ENCODE measurements at places on chromosomes 1 and 21.
A peak's percentile ranks its signal among the peaks of the same experiment; 100 is the strongest.

DNA sequence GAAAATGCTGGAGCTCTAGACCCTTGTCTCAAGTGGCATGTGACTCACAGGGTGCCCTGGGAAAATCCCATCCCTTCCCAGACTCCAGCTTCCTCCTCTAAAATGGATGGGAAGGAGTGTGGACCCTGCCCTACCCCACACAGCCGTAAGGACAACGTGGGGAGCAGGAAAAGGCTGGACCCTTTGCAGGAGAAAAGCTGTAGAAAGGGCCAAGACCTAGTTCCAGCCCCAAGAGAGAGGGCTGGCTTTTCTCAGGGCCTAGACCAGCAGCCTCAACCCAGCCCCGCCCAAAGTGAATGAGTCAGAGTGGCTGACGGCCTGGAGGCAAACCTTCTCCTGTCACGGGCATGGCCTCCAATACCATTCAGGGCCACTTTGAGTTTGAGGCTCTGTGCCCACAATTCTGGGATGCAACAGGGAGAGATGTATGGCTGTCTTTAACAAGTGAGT, 1.1 kb downstream of the LAMB3 start:
- no peaks in the 10 kb centered on the region for H3K36me3 ChIP-seq
- peaks cover 55% of the 10 kb centered on the region for H3K4me1 ChIP-seq
- peak; percentile 65 for DNase-seq
- no peaks in the 10 kb centered on the region for H3K27me3 ChIP-seq
- H3K27ac ChIP-seq = peak overlapping the region; percentile 83

DNA sequence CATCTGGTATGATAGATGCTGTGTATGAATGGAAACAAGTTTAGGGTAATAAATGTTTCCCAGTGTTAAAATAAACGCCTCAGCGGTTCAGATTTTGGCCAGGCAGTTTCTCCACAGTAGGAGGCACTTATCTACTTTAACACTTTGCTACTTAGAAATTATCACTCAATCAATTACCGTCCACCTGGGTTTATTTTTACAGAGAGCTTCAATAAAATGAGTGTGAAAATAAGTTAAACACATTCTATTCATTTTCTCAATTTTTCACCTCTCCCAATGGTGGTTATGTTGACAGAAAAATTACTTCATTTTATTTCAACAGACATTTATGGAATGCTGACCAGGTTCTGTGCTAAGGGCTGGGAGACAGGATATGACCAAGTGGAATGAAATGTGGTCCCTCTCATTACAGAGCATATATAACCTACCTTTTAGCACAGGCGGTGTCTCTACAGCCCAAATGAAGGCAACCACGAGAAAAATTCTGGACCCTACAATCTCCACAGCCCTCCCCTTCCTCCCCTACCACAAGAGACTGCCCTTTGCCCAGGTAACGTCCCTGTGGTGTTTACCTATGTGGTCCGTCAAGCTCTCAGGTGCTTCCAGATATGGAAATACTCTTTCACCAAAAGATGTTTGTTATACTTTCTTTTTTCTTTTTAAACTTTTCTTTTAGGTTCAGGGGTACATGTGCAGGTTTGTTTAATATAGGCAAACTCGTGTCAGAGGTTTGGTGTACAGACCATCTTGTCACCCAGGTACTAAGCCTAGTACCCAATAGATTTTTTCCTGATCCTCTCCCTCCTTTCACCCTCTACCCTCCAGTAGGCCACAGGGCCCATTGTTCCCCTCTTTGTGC, 105.5 kb downstream of the HLCS start:
- H3K36me3 ChIP-seq = no peaks in the 10 kb centered on the region
- H3K4me1 ChIP-seq = peaks cover 21% of the 10 kb centered on the region
- no peak overlapping the region for H3K4me3 ChIP-seq
- H3K27ac ChIP-seq = no peak overlapping the region
- DNase-seq = no peak

GRCh38 chr1:157968508-157968907, 24.9 kb upstream of the KIRREL1 start:
- no peaks in the 10 kb centered on the region for H3K27me3 ChIP-seq
- no peak for DNase-seq
- H3K4me3 ChIP-seq = no peak overlapping the region
- H3K27ac ChIP-seq = no peak overlapping the region
- no peaks in the 10 kb centered on the region for H3K36me3 ChIP-seq

DNA sequence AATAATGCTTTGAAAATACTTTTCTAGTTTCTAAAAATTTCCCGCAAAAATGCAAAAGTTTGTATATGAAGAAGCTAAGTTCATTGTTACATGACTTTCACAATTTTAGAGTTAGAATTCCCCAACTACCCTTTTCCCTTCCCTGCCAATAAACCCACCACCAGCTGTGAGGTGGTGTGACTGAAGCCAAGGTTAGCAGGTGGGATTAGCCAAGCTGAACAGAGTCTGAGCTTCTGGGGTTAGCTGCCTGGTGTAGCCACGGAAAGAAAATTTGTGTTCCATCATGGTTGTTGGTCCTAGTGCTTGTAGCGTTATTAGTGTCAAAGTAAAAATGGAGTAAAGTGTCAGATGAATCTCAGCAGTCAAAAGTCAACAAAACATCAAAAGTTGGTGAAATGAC, 110.9 kb downstream of the ASTN1 start:
- no peaks in the 10 kb centered on the region for H3K27me3 ChIP-seq
- no peak for DNase-seq
- no peaks in the 10 kb centered on the region for H3K4me1 ChIP-seq
- H3K4me3 ChIP-seq = no peak overlapping the region

GRCh38 chr21:45836694-45837670, 144.6 kb upstream of the COL6A1 start:
- H3K27ac ChIP-seq = no peak overlapping the region
- no peak overlapping the region for H3K4me3 ChIP-seq
- DNase-seq = no peak

DNA sequence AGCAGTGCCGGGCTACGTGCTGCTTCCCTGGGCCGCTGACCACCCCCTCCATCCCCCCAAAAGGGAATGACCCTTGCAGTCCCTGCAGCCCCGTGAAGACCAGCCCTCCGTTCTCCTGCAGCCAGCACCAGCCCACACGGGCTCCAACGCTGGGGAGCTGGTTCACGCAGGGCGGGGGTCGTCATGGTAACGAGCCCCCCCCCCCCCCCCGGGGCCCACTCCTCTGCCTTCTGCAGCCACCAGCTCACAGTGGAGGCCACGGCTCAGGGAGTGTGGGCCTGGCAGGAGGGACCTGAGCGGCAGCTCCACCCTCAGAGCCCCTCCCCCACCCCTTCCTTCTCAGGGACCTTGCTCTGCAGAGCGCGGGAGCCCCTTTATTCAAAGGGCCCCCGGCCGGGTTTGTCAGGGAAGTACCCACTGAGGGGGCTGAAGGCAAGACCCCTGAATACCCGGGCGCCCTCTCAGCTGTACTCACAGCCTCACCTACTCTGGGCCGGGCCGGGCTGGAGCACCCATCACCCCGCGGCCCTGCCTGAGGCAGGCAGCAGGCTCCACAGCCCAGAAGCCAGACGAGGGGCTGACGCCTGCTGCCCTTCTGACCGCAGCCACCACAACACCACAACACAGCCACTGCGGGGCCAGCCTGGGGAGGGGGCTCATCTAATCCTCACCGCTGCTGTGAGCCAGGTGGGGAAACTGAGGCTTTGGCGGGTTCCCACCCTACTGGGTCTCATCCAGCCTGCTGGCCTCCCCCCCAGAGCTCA, 12.6 kb downstream of the MEGF6 start:
- H3K27me3 ChIP-seq = no peaks in the 10 kb centered on the region
- H3K4me3 ChIP-seq = no peak overlapping the region
- DNase-seq = no peak
- no peaks in the 10 kb centered on the region for H3K36me3 ChIP-seq

DNA sequence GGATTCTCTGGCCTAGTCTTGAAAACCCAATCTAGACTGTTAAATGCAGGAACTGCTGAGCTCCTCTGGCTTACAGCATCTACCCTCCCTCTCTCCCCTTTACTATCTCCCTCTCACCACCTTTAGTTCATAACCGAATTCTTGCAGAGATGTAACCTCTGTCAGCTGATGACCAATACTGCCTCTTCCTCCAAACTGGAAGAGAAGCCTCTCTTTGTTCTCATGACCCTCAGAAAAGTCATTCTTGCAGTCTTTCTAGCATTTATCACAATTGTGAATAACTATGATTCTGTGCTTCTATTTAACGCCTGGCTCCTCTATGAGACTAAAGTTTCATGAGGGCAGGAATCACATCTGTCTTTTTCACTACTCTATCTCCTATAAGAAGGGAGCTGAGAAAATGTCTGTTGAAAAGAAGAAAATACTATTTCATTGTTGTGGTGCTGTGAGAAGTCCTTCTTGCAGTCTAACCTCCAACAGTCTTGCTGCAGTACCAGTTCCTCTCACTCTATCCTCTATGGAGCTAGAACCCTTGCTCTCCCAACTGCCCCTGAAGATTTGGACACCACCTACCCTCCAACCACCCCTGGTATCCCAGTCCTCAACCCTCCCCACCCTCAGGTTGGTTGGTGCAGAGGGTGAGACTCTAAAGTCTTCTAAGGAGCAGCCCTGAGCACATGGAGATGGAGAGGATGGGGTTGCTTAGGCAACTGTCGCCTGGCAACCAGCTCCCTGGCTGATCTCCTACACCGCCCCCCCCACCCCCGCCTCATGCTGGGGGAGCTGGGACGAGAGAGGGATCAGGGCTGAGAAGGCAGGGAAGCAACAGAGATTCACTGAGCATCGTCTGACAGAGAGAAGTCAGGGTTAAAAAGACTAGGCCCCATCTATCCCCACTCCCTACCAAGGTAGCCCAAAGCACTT, 13.9 kb downstream of the MEF2D start:
- DNase-seq = no peak
- no peak overlapping the region for H3K27ac ChIP-seq

- H3K4me3 ChIP-seq = no peak overlapping the region
- no peaks in the 10 kb centered on the region for H3K27me3 ChIP-seq
- no peaks in the 10 kb centered on the region for H3K36me3 ChIP-seq
Observed at GRCh38 chr1:2981981-2982614, 39.2 kb upstream of the ACTRT2 start.

GRCh38 chr21:31286621-31287020, 57.4 kb downstream of the TIAM1 start:
- no peak overlapping the region for H3K27ac ChIP-seq
- DNase-seq = no peak
- H3K36me3 ChIP-seq = no peaks in the 10 kb centered on the region
- peaks cover 11% of the 10 kb centered on the region for H3K4me1 ChIP-seq
- no peaks in the 10 kb centered on the region for H3K27me3 ChIP-seq

GRCh38 chr1:30881319-30882181, 27.0 kb downstream of the SDC3 start:
- no peaks in the 10 kb centered on the region for H3K36me3 ChIP-seq
- H3K27me3 ChIP-seq = peaks cover 14% of the 10 kb centered on the region
- no peaks in the 10 kb centered on the region for H3K4me1 ChIP-seq
- H3K27ac ChIP-seq = no peak overlapping the region
- no peak overlapping the region for H3K4me3 ChIP-seq

DNA sequence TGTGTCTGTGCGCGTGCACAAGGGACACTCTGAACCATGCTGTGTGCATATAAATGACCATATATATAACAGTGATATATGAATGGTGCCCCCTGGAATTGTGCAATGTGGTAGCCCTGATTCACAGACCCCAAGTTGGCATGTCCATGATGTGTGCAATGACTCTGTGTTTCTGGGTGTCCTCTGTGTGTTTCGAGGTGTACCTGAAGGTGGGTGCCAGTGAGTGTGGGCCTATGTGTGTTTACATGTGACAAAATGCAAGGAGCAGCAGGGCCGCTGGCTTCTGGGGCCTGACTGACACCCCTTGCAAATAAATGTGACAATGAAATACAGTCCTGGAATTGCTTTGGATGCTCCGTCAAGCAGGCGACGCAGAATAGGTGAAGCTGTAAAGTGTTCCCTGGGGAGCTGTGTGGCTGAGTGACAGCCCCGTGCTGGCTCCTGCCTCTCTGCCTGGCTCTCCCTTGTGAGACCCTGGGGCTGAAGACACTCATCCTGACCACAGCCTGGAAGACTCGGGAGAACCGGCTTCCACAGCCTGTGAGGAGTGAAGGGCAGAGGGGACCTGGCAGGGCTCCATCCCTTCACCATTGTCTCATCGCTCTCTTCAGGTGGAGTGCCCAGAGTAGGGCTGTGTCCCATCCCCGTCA, 38.2 kb upstream of the CSF3R start:
- DNase-seq = no peak
- H3K4me1 ChIP-seq = peaks cover 2% of the 10 kb centered on the region
- H3K4me3 ChIP-seq = no peak overlapping the region
- H3K27me3 ChIP-seq = no peaks in the 10 kb centered on the region
- no peaks in the 10 kb centered on the region for H3K36me3 ChIP-seq

DNA sequence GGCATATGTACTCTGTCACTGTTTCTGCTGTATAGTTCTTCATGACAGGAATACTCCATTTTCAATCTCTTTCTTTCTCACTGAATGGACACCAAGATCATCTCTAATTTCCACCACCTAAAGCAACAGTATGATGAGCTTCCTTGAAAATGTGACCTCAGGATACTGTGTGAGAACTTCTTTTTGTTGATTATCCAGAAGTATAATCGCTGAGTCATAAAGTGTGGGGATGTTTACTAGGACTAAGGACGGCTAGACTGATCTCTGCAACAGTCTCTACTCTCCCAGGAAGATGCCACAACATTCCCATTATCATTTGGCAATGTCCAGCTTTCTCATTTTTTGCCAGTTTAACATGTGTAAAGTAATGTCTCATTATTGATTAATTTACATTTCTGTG, 70.3 kb downstream of the TNFSF18 start:
- H3K36me3 ChIP-seq = no peaks in the 10 kb centered on the region
- H3K27me3 ChIP-seq = peaks cover 7% of the 10 kb centered on the region
- DNase-seq = no peak
- H3K4me3 ChIP-seq = no peak overlapping the region
- no peaks in the 10 kb centered on the region for H3K4me1 ChIP-seq

DNA sequence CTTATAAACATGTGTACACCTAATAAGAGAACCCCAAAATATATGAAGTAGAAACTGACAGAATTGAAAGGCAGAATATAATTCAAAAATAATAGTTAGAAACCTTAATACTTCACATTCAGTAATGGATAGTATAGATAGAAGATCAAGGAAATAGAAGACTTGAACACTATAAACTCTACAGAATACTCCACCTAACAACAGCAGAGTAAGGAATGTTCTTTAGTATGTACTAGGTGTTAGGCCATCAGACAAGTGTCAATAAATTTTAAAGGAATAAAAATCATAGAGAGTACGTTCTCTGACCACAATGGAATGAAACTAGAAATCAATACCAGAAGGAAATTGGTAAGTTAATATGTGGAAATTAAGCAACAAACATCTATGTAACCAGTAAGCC, 16.6 kb downstream of the ZNF644 start:
- peaks cover 30% of the 10 kb centered on the region for H3K4me1 ChIP-seq
- H3K4me3 ChIP-seq = no peak overlapping the region
- no peak for DNase-seq

DNA sequence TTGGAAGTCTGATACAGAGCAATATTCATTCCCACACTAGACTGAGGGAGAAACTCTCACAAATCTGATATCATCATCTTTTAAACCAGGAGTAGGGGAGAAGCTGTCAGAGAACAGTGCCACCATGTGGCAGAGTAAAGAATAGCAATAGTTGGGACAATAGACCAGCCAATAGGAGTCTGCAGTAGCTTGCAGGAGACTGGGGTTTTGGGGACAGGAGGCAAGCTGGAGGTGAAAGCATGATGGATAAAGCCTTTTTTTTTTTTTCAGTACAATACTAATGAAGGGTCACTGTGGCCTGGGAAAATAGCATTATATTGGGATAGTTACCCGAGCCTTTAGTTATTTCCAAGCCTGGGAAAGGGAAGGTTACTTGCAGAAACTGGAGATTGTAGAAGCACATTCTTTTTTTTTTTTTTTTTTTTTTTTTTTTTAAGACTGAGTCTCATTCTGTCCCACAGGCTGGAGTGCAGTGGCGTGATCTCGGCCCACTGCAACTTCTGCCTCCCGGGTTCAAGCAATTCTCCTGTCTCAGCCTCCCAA, 120.7 kb downstream of the S1PR1 start:
- H3K36me3 ChIP-seq = no peaks in the 10 kb centered on the region
- peaks cover 13% of the 10 kb centered on the region for H3K4me1 ChIP-seq
- H3K27ac ChIP-seq = no peak overlapping the region
- DNase-seq = peak; percentile 66
- peaks cover 52% of the 10 kb centered on the region for H3K27me3 ChIP-seq

Measured in activated T-helper 2 cell treated with anti-CD3 and anti-CD28 coated beads, Interferon-gamma antibody, Interleukin-2, Interleukin-4, amounts not matched to agents 10 μg/mL and 5 μg/mL and 100 μg/mL, durations not matched to agents 14 hours and 24 hours and 36 hours (primary cell).